ENCODE measurements at places on chromosomes 5 and 9.

DNA sequence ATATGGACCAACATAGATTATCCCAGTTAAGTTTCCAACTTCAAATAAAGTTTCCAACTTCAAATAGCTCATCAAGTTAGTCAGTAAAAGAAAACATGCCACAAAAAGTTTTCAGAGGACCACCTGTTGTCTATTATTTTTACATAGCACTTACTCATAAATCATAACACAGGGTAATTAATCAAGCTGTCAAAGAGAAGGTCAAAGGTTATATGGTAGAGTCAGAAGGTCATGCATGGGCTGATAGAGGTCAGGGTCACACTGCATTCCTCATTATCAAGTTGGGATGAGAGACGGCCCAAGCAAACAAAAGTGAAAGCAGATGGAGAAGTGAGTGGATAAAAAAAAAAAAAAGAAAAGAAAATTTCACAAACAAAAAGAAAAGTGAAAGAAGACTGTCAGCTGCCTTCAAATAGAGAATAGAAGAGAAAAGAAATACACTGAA is 145.5 kb upstream of the POU5F2 start:
- no peak for DNase-seq

DNA sequence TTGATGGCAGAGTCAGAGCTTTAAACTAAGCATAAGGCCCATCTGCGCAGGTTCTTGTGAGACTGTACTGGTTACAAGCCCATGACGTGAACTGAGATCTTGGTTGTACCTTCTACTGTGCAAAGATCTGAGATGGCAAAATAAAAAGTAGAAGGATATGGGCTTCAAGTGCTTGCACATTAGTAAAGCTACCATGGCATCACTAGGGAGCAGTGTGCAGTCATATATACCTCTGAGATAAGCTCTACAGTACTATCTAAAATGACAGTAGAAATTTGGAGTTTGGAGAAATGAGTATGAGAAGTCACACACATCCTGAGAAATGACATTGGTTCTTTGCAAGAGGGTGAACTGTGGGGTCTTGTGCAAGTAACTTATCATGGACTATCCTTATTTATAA is 408.2 kb upstream of the PRR16 start:
- no peak for DNase-seq

DNA sequence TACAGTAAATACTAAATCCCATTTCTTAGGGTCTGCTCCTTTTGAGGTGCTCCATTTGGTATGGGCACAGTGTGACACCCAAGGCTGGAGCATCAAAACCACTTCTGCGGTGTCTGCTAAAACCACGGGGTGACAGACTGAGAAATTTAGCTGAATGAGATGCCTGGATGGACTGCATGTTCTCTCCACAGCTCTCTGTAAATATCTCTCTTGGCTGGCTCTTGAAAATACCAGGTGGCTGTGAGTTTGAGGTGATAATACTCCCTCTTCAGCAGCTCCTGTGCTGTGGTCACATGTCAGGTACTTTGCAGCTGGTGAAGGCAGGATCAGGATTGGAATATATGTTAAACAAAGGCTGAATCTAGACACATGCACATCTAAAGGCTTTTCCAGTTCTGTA is 93.7 kb upstream of the SIMC1 start:
- DNase-seq = no peak

- DNase-seq = no peak
Observed at GRCh38 chr5:1782385-1783215, 17.0 kb downstream of the MRPL36 start.

- DNase-seq = no peak
Observed at GRCh38 chr9:123040801-123041200, 7.3 kb downstream of the GPR21 start.

DNA sequence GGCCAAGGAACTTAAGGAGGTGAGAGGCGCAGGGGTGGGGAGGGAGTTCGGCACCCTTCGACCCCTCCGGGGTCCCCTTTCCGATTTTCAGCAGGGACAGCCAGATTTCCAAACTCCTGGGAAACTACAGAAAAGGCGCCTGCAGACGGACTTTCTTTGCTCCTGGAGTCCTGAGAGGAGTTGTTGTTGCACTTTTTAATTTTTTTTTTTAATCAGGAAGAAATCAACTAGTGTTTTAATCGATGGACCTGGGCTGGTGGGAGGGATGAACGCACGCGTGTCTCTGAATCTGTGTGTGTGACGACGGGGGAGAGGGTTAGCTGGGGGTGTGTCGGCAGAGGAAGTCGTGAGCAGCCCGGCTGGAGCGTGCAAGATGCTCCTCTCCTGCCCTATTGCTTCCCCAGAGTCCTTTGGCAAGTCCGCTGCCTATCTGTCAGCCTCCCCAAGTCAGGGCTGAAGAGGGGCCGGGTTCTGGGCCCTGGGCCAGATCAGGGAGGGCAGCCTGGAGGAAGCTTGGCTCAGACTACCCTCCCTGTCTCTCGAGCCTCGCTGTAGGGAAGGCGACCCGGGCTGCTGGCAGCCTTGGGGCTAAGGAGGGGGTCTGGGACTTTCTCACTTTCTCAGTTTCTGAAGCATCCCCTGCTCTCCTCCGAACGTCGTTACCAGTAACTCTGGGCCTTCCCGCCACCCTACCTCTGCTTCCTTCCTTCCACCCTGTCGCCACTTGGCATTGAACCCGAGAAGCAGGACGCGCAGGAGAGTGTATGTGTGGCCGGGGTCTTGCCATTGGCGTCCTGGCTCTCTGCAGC is 731 bp downstream of the PRR16 start:
- no peak for DNase-seq
